ENCODE measurements at places on chromosomes 1 and 21.

DNA sequence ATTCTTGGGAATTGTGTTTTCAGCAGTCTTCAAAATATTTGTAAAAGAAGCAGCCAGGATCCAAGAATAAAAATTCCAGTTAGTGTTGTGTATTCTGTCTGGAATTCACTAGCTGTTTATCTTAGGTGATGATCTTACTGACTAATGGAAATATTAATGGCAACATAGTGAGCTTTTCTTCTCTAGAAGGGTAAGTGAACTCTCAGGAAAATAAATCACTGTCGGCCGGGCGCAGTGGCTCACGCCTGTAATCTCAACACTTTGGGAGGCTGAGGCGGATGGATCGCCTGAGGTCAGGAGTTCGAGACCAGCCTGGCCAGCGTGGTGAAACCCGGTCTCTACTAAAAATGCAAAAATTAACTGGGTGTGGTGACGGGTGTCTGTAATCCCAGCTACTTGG lies 87.4 kb upstream of the KIF1B start:
- DNase-seq: no peak

DNA sequence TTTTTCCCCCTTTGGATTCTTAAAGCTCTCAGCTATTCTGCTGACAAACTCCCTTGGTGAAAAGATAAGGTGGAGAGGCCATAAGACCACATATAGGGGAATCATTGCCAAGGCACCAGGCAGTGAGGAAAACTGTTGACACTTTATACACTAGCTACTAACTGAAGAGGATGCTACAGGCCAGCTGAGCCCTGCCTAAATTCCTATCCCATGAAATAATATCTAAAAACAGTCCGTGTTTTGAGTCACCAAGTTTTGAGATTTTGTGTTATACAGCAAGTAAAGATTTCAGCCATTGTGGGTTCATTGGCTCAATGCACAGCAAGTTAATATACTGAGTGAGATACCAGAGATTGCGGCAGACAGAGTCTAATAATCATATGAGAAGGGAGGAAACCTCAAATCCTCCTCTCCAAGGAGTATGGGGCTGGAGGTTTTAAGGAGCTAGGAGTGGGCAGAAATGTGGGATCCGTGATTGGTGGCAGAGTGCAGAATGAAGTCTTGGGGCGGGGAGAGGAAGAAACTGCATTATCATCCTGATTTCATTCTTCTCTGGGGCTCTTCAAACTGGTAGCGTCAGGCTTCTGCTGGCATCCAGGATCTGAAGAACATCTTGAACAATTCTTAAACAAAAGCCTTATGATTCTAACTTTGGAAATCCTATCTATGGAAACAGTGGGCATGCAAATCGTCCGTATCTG lies 9.2 kb downstream of the CLDN8 start:
- no peak for DNase-seq

DNA sequence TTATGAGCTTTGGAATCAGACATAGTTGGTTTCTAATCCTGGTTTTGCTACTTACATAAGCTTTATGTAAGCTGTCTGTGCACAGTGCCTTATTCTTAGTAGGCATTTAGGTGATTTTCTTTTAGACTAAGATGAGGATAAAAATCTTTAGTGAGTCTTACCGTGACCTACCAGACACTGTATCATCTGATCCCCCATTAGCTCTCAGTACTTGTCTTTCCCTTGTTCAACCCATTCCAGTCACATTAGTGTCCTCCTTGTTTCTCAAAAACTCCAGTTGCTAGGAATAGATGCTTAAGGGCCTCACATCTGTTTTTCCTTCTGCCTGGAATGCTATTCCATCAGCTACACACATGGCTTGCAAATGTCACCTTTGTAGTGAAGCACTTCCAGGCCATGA lies 18.8 kb downstream of the PPP1R12B start:
- no peak for DNase-seq

GRCh38 chr1:33791251-33791650 lies 72.6 kb upstream of the HMGB4 start:
- no peak for DNase-seq

- DNase-seq: no peak
Measured at GRCh38 chr21:36859744-36860501, 106.5 kb downstream of the HLCS start.

DNA sequence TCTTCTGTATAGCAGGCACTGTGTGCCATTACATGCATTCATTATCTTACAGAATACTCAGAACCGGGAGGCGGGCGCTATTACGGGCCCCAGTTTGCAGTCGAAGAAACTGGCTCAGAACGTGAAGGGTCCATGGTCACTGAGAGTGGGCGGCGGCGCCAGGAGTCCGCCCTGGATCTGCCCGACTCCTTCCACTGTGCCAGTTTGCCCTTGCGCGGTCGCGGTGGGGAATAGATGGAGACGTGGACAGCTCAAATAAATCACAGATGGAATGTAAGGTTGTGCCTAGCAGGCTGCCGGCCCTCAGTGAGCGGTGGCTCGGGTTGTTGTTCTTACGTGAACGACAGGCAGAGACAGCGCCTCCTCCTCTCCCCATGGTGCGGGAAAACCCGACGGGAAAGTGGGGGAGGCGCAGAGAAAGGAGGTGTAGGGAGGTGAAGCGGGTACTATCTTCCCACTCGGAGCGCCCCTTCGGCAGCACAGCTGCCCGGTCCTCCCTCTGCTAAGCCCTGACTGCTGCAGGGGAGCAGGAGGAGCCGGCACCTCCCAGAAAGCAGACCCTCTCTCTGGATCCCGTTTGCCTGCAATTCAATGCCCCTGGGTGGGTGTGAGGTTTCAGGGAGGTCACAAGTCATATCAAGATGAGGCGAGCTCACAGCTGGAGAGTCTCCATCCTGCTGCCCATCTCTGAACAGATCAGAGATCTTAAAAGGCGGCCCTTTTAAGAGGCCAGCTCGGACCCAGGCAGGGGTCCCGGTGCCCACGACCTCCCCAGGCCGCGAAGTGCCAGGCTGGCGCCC lies 1.1 kb downstream of the COL9A2 start:
- peak; percentile 7 for DNase-seq

GRCh38 chr1:71919811-71920509 lies 362.4 kb downstream of the NEGR1 start:
- DNase-seq: no peak

- no peak for DNase-seq
Measured at GRCh38 chr21:32206631-32207405, 72.0 kb downstream of the MIS18A start.

GRCh38 chr1:64212031-64212430 lies 8.6 kb downstream of the UBE2U start:
- DNase-seq: no peak

DNA sequence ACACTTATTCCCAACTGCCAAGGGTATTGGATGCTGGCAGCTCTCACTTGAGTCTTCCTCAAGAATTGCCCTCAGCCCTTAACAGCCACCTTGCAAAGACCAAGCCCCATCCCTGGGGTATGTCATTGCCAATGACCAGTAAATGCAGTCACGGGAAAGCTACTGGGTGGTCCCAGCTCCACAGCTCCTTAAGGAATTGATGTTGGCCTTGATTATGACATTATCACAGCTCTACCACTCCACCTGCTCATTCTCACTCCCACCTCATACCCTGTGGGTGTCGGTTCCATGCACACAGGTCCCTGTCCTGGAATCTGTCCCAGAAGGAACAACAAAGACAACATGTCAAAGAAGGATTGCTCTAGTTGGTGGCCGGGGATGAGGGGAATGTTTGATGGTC lies 60.5 kb upstream of the GJB5 start:
- DNase-seq: no peak

DNA sequence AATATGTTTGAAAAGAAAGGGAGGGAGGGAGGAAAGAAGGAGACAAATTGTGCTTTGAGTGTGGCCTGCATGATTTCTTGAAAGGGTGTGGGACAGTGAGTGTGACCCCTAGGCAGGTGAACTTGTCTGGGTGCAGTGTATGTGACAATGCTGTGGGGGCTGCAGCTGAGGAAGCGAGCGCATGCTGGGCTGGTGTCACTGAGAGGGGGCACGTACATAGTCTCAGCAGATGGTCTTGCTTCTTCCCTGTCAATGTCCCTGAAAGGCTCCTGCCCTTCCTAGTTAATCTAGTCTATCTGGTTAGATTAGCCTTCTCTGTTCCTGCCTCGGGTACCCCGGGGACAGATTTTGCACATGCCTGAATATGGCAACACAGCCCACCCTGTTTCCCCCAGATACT lies 9.8 kb downstream of the FAAH start:
- DNase-seq: no peak

DNA sequence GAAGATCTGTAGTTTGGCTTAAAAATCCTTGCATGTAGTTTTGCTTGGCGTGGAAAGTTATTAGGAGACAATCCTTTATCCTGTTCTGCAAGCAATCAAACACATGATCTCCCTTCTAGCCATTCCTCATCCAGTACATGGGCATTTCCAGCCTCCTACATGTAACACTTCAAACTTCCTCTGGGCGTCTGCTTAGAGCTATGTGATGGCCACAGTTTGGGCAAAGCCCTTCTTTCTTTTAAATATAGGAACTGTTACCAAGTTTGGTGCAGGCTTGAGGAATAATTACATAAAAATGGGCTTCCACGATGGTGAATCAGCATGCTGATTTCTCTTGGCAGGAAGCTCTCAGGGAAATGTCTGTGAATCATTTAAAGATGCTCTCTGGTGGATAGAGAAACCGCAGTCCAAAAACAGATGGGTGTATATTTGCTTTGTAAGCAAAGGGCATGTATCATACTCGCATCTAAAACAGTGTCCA lies 176.9 kb upstream of the FMN2 start:
- DNase-seq: no peak

GRCh38 chr1:32180186-32181060 lies 948 bp downstream of the TXLNA start:
- no peak for DNase-seq

GRCh38 chr1:9840176-9840575 lies 16.4 kb upstream of the CLSTN1 start:
- DNase-seq: no peak

DNA sequence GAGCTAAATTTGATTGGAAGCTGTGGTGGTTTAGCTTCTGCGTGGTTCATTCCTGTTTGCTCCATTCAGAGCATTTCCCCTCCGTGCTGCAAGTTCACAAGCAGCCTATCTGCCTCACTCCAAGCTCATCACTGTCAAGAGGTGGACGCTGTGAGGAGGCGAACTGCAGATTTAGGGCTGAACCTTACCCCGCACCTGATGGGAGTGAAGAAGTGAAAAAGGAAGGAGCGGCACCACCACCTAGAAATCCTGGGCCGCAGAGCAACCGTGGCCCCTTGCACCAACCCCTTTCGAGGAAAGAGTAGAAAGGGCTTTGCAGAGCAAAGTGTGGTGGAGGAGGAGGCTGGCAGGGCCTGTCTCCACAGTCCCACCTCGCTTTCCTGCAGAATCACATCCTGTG lies 117.4 kb downstream of the IER5 start:
- no peak for DNase-seq

DNA sequence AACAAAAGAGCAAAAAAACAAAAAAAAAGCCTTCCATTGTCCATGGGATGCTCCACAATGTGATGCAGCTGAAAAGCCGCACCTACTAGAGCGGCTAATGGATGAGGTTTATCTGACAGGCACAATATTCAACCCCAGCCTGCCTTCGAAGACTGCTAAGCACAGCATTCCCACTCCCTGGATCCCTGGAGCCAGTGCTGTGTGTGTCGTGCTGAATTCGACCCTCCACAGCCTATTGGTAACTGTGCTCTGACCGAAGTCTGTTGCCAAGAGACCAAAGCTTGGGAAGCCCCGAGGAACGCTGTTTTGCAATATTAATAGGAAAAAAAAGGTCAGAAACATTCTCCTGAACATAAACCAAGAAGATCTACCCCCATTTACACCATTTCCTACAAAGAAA lies 57.2 kb upstream of the PUM1 start:
- DNase-seq: no peak

- no peak for DNase-seq
Measured at GRCh38 chr21:15703932-15704331, 25.9 kb upstream of the USP25 start.

- DNase-seq: no peak
Measured at GRCh38 chr1:93093332-93094006, 14.4 kb downstream of the MTF2 start.

DNA sequence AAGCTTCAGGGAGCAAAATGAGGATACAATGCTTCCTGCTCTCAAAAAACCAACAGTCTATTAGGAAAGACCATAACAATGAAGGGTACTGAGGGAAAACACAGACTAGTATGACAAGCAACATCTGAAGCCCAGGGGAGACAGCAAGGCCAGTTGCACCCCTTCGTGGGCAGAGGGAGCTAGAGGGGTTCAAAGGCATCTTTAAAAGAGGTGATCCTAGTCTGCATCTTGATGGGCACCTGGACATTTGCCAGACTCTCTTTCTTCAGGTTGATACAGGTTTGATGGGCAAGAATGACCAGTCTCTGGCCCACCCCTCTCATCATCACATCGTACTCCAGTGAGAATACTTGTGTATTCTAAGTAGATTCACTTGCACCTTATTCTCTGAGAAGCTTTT lies 177.7 kb downstream of the VAV3 start:
- DNase-seq: no peak

DNA sequence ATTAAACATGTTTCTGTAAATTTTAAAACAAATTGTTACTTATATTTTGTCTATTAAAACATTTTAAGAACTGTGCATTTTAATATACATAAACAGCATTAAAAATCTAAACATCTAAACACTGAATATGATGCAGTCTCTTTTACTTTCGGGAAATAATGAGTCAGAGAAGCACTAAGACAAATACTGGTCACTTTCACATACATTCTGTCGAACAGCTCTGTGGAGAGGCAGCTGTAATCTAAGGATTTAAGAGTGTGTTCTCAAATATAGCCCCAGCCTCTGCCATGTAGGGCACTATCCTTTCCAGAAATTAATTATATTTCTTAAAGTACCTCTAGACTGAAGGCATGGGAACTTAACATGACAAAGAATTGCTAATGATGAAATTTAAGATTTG lies 89.6 kb upstream of the PTGFR start:
- no peak for DNase-seq

DNA sequence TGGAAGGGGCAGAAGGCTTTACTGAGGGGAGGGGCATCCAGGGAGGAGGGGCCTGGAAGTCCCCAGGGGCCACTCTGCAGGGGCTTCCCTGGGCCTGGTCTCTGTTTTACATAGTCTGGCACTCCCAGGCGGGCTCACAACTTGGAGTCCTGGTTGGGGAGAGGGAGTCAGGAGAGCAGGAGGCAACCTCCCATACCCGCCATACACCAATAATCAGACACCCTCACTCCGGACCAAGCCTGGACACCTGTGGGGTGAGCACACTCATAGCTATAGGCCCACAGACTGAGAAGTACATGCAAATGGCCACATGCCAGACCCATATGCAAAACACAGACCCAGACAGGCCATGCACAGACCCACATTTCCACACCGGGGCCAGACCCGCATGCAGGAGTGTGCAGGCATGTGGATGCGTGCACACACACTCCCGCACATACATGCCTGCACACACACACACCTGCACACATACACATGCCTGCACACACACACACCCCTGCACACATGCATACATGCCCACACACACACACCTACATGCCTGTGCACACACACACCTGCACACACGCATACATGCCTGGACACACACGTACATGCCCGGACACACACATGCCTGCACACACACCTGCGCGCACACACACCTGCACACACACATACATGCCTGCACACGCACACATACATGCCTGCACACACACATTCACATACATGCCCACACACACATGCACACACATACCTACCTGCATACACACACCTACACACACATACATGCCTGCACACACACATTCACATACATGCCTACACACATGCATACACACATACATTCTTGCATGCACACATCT lies 89.5 kb upstream of the RUNX3 start:
- DNase-seq: no peak

- DNase-seq: no peak
Measured at GRCh38 chr1:24069817-24070216, 42.1 kb downstream of the MYOM3 start.
